Muscle of back (tissue), 13 donors: ENCODE measurements at places on chromosomes 2 and 18. TPM values are rescaled to one million over a fixed set of nuclear protein-coding genes. Genes with fewer than 3 reads are reported as not detected.

Gene ERBB4
- polyA plus RNA-seq: 8.2 TPM

Gene PRKAG3
- polyA plus RNA-seq: 6.1 TPM

Gene GPR55
- 0.07 TPM for polyA plus RNA-seq

Gene VIT
- 5.0 TPM for polyA plus RNA-seq

Gene CEP76
- 5.8 TPM for polyA plus RNA-seq

Gene GPR39
- 0.14 TPM for polyA plus RNA-seq

Gene ANKRD53
- polyA plus RNA-seq: 1.2 TPM

Gene GCG
- polyA plus RNA-seq: 18.7 TPM

Gene HOXD12
- not detected for polyA plus RNA-seq

Gene C2orf78
- not detected for polyA plus RNA-seq

Gene CABLES1
- 8.0 TPM for polyA plus RNA-seq

Gene ECEL1
- polyA plus RNA-seq: 0.32 TPM

Gene POLR1A
- polyA plus RNA-seq: 14.0 TPM

Gene HES6
- 12.8 TPM for polyA plus RNA-seq

Gene GKN1
- 0.38 TPM for polyA plus RNA-seq
